ENCODE measurements at places on chromosomes 7 and 10.

- DNase-seq, result no peak
Observed at GRCh38 chr7:109322833-109323232, 753.2 kb downstream of the DNAJB9 start.

- DNase-seq, result no peak
Observed at GRCh38 chr7:64755865-64756264, 38.4 kb upstream of the ZNF138 start.

DNA sequence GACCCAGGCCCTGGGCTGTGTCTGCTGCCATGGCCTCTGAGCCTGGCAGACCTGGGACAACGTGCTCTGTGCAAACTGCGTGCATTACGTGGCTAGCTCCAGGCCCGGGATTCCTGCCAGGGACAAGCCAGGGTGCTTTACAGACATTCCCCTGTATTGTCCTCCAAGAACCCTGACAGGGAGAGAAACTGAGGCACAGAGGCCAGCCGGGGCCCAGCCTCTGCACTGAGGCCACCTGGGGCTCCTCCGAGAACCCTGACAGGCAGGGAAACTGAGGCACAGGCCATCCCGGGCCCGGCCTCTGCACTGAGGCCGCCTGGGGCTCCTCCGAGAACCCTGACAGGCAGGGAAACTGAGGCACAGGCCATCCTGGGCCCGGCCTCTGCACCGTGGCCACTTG, 64.9 kb downstream of the CFAP46 start:
- no peak for DNase-seq

GRCh38 chr7:22452142-22452959, 47.6 kb downstream of the STEAP1B start:
- DNase-seq, result no peak

DNA sequence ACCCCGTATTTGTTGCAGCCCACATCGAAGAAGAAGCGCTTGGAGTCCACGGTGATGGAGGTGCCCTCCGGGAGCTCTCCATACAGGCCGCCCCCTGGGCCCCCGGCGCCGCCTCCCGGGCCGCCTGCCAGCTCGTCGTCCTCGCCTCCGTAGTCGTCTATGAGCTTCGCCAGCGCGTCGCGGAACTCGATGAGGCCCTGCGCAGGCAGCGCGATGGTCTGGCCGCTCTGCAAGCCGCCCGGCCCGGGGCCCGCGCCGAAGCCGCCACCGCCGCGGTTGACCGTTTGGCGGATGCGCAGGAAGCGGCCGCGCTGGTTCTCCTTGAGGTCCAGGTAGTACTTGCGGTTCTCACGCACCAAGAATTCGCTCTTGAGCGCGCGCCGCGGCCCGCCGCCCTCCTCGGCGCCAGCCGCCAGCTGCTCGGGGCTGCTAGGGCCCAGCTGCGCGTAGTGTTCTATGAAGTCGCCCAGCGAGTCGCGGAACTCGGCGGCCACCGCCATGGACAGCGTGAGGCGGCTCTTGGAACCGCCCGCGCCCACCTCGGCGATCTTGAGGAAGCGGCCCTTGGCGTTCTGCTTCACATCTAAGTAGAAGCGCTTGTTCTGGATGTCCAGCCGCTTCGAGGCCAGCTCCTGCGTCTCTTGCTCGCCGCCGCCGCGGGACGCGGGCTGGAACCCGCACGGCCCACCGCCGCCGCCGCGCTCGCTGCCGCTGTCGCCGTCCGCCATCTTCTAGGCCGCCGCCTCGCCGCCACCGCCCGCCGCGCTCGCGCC, 523 bp downstream of the PURB start:
- DNase-seq, result peak; percentile 4

DNA sequence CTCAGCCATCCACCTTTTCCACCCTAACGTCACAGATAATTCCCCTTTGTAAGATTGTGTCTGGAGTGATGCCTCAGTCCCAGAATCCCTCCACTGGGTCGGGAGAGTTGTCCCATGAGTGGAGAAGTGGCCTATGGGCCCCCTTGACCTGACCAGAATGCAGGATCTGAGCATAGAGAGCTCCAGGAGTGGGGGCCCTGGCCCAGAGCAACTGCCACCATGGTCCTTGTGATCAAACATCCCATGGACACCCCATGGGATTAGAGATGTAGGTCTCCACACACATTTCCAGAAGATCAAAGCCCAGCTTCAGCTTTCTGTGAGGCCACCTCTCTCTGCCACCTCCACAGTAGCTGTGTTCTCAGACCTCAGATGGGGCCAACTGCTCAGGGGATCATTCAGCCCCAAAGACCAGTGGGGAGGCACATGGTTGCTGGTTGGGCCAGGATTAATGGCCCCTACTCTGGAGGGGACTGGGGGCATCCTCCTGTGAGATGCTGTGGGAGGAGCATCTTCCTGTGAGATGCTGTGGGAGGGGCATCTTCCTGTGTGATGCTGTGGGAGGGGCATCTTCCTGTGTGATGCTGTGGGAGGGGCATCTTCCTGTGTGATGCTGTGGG, 28.5 kb upstream of the DPYSL4 start:
- peak; percentile 13 for DNase-seq

DNA sequence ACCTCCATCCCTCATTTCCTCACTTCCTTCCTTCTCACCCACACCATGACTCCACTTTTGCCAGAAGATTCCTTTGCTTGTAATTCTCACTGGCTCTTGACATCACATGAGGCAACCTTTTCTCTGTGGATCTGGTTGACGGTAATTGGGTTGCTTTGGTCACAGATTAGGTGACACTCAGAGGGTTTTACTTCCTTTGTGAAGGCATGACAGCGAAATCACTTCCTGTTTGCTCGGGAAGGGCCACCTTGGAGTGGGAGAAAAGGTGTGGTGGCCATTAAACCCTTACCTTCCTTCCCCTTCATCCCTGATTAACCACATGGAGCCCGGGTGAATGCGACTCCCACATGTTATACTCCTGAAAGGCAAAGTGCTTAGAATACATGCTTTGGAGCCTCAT, 30.2 kb downstream of the CUZD1 start:
- DNase-seq, result no peak

- DNase-seq, result no peak
Observed at GRCh38 chr10:61612450-61612849, 50.3 kb upstream of the CABCOCO1 start.

DNA sequence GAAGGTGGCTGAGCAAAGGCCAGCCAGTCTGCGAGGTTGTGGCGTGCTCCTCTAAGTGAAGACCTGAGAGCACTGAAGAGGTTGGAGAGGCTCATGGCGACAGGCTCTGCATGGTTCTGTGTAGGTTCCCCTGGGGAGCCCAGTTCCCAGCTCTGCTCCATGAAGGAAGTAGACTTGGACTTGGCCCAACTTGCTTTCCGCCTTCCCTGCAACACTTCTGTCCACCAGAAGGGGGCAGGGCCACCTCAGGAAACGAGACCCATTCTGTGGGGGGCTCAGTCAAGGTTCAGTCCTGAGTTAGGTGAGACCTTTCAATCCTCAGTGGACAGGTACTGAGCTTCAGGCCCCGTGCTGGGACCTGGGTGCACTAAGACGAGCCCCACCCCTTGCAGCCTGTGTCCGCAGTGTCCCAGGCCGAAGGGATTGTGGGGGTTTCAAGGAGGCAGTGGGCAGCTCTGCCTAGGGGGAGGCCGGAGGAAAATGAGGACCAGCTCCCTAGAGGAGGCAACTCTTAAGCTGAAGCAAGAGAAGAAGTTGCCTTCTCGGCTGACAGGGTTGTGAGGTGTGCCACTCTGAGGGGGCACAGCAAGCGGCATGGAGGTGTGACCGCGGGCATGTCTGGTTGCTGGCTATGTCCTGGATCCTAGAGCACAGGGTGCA, 15.0 kb upstream of the PCBD1 start:
- DNase-seq, result no peak

DNA sequence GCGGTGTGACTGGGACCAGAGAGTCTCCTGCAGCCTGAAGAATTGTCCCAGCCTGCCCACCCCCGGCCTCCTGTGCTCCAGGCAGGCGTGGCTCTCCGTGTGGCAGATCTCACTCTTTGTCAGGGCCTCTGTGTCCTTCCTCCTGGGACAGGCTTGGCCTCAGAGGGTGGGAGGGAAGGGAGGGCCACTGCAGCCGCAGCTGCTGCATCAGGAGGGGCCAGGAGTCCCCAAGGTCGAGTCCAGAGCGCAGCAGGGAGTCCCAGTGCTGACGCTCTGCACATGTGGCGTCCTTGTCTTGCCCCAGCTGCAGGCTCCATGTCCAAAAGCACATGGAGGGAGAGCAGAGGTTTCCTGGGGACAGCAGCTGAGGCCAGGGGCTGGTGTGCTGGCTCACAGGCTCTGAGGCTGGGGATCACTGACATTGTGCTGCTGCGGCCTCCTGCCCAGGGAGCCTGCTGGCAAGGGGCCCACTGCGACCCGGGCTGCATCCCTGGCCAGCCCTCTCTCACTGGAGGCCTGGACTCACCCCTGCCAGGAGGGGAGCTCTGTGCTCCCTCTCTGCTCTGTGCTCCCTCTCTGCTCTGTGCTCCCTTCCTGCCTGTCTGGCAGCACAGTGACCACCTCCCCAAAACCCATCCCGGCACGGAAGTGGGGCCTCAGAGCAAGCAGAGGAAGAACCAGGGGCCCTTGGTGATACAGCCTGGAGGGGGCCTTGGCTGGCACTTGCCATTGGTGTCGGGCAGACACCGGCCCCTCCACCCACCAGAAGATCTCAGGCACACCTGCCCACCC, 114.6 kb upstream of the RET start:
- DNase-seq, result no peak

- no peak for DNase-seq
Observed at GRCh38 chr10:82914655-82915136, 1039.7 kb downstream of the NRG3 start.

- DNase-seq, result no peak
Observed at GRCh38 chr7:32217341-32218153, 147.3 kb upstream of the PDE1C start.

DNA sequence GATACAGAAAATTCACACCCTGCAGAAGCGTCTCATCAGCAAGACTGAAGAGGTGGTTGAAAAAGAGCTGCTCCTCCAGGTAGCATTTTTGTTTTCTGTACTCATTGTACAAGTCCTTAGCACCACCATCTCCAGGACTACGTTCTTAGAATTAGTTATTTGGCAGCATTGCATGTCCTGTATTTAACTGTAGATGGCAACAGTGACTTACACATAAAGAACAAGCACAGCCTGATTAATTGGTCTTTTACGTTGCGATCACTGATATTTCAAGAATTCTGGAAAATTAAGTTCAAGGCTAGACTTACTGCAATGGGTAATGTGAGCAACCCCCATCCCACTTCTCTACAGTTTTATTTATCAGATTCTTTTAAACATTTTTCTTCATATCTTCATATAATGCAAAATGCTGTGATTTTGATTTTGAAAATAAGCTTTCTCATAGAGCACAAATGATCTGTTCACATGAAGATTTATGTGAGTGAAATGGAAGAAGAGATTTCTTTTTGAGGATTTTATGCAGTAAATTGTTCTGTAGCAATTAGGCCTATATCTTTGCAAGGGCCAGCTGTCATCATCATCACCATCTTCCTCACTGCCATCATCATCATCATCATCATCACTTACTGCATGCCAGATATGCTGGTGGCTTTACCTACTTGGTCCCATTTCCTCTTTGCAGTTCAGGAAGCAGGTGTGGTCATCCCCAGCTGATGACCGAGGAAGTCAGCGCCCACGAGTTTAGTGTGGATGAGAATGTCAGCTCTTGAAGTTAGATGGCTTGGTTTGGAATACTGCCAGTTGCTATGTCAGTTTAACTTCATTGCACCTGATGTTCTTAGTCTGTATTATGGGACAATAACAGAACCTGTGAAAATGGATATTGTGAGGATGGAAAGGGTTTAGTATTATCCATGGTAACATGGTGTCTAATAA, 53.4 kb downstream of the CFAP58 start:
- no peak for DNase-seq

DNA sequence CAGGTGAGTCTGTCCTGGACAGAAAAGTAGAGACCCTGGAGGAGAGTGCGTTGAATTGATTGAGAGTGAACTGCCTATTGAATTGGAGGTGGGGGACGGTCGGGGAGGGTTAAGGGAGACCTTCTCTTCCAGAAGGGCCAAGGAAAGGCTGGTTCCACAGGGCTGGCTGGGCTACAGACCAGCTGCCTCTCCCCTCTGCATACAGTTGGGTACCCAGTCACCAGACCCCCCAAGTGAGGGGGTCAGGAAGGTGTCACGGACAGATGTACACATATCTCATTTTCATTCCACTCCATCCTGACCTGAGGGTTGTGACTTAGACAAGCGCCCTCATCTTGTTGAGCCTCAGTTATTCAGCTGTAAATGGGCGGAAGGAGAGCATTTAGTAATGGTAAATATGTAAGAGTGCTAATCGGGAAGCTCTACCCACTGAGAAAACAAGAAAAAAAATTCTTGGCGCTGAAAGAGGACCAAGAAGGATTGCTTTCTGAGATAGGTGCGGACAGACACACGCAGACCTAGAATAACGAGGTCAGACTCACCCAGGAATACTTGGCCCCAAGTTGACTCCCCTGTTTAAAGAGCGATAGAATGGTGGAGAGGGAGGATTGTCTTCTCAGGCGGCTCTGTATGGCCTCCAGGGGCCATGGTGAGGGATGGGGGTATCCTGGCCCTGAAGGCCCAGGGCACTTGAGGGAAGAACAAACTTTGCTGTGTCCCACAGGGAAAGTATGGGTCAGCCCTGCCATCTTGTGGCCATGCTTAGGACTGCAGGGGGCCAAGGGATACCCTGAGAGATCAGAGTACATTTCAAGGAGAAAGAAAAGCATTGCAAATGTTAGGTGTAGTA, 7.2 kb upstream of the MBL2 start:
- DNase-seq, result no peak

DNA sequence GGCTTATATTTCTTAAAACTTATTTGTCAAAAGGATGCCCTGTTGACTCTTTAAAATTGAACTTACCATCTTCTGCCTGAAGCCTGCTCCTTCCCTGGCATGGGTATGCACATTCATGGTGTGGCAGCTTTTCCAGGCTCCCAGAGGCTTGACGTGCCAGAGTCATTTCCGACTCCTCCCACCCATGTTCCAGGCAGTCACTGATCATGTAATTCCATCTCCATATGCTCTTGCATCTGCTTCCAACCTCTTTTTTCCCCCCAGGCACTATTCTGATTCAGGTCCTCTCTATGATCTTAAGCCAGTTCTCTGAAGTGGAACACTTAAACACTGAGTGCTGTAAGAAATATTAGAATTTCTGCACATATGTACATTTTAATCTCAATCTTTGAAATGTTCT, 82.2 kb downstream of the CFAP58 start:
- no peak for DNase-seq

DNA sequence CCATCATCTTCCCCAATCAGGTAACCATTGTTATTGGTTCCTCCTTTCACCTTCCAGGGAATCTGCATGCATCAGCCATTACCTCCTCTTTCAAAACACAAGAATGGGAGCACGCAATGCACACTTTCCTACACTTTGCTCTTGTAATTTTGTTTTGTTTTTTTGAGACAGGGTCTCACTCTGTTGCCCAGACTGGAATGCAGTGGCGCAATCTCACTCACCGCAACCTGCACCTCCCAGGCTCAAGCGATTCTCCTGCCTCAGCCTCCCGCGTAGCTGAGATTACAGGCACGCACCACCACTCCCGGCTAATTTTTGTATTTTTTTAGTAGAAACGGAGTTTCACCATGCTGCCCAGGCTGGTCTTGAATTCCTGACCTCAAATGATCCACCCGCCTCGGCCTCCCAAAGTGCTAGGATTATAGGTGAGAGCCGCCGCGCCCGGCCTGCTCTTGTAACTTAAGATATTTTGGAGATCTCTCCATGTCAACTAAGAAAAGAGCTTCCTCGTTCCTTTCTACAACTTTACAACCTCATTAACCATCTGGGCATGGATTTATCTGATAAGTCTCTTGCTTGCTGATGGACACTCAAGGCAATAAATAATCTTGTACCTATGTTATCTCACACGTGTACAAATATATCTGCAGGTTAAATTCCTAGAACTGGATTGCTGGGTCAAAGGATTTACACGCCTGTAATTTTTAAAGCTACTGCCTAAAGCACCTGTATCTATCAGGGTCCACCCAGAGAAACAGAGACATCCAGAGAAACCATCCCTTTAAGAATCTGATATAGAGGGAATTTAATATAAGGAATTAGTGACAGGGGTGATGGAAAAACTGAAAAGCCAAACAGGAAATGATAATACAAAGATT, 4.2 kb downstream of the CYTH3 start:
- DNase-seq, result no peak
